ACHN (cell line): ENCODE measurements at places on chromosomes 3 and 15.

DNA sequence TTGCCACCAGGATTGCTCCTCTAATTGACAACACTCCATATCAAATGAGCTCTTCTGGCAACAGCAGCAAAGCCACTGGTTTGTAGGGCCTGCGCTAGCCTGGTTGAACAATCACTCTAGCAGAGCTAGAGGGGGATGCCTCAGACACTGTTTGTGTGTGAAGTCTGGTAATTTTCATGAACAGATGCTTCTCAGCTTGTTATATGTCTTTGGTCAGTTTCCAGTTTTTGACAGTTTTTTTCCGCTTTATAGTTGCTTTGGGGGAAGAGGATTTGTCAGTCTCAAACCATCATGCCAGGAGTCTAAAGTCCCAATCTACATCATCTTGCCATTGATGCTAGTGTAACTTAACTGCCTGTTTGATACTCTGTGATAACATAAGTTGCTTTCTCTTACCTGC is 136.0 kb downstream of the HCN4 start:
- no peak for DNase-seq

DNA sequence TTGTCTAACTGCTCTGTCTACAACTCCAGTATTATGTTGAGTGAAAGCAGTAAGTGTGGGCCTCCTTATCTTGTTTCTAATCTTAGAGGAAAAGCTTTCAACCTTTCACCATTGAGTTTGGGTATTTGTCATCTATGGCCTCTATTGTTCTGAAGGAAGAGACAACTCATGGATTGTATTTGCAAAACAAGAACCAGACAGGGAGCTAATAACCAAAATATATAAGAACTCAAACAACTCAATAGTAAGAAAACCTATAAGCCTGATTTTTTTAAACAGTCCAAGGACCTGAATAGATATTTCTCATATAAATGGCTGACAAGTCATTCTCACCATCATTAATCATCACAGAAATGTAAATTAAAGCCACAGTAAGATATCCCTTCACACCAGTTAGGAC is 113.0 kb downstream of the TAFA4 start:
- no peak for DNase-seq

DNA sequence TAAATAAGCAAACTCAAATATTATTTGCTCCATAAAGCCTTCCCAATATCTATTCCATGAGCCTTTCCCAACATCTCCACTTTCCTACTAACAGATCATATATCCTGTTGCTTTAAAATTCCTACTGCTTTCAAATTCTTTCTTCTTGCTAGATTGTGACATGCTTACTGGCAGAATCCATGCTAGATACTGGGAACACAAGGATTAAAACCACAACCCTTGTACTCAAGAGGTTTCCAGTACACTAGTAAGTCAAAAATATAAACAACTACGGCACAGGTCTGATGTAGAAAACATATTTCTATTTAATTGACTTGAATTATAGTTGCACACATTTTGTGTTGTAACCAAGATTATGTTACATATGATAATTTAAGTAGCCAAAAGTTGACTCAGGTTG is 275.0 kb downstream of the ZBTB20 start:
- no peak for DNase-seq

DNA sequence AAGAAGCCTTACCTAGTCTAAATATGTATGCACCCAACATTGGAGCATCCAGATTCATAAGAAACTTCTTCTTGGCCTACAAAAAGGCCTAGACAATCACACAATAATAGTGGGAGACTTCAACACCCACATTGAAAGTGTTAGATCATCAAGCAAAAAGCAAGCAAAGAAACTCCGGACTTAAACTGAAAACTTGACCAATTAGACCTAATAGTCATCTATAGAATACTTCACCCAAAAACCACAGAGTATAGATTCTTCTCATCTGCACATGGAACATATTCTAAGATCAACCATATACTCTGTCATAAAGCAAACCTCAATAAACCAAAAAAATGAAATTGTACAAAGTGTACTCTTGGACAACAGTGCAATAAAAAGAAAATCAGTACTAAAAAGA is 22.3 kb upstream of the OR5K4 start:
- DNase-seq, result no peak

- no peak for DNase-seq
Measured at GRCh38 chr3:46922871-46923558, 45.5 kb downstream of the PTH1R start.

DNA sequence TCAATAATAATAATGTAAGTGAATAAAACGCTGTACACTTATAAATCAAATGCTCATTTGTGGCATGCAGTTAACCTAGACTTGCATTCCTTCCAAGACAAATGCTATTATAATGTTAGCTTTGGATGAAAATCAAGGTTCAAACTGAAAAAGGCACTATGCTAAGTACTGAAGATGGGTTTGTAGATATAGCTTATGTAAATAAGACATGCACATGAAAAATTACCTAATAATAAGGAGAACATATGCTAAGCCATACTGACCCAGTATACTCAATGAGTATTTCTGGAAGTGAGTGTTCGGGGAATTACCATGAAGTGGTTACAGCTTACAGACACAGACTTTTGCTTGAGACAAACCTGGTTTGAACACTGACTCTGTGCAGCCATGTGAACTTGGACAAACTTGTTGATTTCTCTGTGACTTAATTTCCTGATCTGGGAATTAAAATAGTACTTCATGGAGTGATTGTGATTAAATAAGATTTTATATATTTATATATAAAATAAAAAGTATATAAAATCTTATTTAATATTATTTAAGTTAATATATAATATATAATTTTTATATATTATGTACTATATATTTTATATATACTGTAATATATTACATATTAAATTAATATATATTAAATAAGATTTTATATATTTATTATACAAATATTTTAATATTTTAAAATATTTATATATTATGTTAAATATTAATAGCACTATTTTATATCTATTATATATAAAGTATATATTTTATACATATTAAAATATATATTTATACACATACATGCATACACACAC is 159.2 kb downstream of the ZPLD1 start:
- DNase-seq, result no peak

GRCh38 chr3:172709774-172710663 is 848 bp downstream of the NCEH1 start:
- DNase-seq, result no peak

GRCh38 chr3:134367869-134368750 is 6.1 kb downstream of the AMOTL2 start:
- DNase-seq, result no peak

GRCh38 chr15:92462424-92463125 is 68.9 kb downstream of the ST8SIA2 start:
- no peak for DNase-seq
